ENCODE measurements at places on chromosomes 2 and 18.

DNA sequence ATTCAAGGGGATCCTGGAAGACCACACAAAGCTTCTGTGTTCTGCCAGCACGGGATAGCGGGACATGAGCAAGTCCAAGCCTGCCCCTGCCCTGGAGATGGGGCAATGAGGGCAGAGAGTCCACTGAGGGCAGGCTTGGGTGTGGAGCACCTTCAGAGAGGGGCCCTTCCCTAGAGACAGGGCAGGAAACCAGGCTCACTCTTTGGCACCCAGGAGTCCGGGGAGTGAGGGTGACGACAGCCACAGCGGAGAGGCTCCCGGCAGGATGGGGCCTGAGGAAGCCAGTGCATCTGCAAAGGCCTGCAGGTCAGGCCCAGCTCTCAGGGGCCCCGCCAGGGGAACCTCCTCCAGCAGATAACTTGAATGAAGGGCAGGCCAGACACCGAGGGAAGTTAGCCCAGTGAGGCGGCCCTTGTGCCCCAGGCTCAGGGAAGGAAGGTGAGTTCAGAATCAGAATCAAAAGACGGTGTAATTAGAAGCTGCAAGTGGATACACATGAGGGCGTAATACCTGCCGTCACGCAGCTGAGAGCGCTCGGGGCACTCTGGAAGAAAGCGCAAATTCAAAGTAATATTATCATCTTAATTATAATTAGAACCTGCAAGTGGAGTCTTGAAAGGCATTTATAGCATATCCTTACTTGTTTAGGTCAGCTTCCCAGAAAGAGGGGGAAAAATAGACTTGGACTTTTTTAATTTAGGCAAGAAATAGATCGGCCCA is 142.6 kb upstream of the LGALSL start:
- no peak for DNase-seq

DNA sequence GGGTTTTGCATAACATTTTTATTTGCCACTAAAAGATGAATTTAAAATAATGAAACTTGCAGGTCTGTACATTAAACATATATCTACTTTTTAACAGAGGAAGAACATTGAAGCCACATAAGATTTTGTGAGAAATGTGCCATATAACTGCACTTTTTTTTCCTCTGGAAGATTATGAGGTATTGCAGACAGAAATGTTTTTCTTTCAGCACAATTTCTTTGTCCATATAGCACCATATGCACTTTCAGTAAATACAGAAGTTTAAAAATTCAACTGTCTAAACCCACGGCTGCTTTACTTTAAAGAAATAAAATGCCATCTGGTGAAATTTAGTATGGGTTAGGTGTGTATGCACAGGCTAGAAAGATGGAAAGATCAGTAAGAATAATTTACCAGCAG is 470 bp upstream of the FAP start:
- DNase-seq = no peak

GRCh38 chr18:7784171-7784570 is 217.1 kb downstream of the PTPRM start:
- DNase-seq = no peak

DNA sequence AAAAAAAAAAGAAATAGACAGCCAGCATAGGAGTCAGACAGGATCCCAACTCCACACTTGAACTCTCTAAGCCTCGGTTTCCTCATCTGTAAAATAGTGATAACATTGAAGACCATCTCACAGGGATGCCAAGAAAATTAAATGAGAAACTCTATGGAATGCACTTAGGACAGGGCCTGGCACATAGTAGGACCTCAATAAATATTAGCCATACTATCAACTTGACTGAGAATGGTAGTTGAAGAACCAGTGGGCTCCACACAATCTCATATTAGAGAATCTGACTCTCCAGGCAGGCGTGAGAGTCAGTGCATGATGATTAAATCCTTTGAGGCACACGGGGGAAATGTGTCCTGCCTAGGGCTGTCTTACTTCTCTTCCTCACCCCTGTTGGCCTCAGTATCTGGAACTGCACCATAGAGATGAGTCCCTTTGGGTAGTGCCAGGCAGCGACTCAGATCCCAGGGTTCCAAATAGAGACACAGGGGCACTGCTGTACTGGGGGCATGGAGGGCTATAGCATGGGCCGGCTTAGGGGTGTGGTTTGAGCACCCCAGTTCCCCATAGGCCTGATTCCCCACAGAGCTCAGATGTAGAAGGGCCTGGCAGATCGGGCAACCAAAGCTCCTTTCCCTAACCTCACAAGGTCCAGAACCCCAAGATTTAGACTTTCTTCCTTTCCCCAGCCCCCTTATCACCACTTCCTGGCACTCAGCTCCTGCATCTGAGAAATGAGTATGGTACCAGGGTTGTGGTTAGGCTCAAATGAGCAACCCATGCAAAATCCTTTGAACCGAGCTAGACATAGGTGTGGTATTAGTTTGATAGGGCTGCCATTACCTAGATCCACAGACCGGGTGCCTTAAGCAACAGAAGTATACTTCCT is 51.3 kb upstream of the CAB39 start:
- DNase-seq = peak; percentile 51

- DNase-seq = no peak
Observed at GRCh38 chr2:74719066-74719465, 65.0 kb downstream of the SEMA4F start.

GRCh38 chr2:199307461-199307860 is 150.3 kb downstream of the SATB2 start:
- no peak for DNase-seq
